NCI-H2029 treated with DMSO at 0.1 percent for 48 hours (cell line): ENCODE measurements at places on chromosomes 16 and 17.

DNA sequence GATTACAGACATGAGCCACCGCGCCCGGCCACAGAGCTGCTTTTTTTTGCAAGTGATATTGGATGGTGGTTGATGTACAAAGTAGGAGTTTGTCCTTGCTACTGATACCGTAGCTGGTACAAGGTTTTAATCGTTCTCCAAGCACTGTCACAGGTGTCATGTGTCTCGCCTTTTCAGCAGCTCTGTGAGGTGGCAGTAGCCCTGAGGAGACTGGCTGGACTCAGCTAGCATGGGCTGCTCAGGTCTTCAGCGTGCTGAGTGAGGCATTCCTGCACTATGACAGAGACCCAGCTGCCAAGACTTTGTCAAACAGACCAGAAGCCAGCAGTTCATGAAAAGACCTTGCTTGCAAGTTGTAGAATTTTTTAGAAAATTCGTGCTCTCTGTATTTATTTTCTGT lies 7.2 kb downstream of the WWOX start:
- no peak for DNase-seq

GRCh38 chr17:60817192-60817591 lies 139.5 kb downstream of the BCAS3 start:
- DNase-seq: no peak

DNA sequence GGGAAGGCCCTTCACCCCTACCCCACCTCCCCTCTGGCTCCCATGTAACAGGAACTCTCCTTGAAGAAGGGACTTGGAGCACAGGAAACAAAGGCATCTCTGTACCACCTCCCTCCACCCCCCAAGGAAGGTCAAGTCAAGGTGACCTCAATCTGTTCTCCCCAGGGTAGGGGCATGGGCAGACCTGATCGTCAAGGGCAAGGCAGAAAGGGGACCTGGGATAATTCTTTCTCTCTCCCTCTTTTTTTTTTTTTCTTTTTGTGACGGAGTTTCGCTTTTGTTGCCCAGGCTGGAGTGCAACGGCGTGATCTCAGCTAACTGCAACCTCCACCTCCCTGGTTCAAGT lies 4.3 kb upstream of the STAT5A start:
- no peak for DNase-seq

- no peak for DNase-seq
Observed at GRCh38 chr17:12622726-12623125, 43.0 kb upstream of the MYOCD start.

- DNase-seq: no peak
Observed at GRCh38 chr17:14089179-14089578, 19.9 kb downstream of the COX10 start.
